HCEC 1CT (cell line): ENCODE measurements at places on chromosomes 2 and 18.
A peak's percentile ranks its signal among the peaks of the same experiment; 100 is the strongest.

- DNase-seq, result no peak
Observed at GRCh38 chr2:131349021-131349420, 14.9 kb downstream of the RAB6D start.

DNA sequence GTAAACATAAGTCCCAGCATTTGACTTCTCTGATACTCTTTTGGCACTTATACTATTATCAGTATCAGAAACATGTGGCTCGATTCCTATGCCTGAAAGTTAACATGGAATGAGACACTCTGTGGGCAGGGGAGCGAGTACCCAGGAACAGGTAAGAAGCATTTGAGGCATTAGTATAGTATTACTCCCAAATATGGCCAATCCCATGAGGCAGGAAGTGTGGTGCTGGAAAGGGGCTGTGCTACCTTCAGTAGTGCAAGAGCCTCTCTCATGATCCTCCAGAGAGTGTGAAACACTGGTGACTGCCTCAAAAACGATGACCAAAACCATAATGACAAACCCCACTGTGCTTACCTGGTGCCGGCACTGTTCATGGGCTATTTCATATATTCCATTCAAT lies 415.1 kb downstream of the SOX11 start:
- no peak for DNase-seq

- DNase-seq, result no peak
Observed at GRCh38 chr18:70250781-70251180, 38.1 kb upstream of the SOCS6 start.

DNA sequence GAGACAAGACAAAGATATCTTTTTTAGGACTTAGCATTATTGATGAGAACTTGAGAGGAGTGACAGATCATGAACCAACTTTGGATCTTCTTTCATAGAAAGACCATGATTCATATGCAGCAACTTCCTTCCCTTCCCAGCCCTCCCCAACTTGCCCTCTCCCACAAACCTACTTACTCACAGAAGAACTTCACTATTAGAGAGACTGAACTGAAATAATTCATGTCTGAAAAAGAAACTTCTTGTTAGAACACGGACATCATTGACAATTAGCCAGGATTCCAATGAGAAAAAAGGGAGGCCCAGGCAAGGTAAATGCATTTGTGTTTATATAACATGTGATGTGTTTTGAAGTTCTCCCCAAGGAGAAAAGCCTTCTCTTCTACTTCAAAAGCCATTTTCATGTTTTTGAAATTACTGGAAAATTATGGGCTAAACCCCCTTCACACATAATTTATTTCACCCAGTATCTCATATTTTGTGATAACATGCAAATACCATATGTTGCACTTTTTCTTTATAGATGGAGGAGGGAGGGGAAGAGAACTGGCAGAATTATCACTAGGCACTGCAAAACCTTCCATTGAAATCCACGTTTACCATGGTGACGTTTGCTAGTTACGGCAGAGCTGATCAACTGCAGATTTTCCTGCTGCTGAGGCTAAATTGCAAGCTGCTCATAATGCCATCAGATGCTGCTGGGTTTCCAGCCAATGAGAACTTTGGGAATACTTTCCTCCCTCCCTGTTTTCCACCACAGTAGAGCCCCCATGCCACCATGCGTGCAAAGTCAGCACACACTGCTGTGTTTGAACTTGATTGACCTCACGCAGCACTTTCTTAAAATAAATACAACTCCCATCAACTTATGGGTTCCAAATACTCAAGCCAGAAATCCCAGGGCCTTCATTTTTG lies 294.7 kb downstream of the MEIS1 start:
- peak; percentile 22 for DNase-seq

GRCh38 chr2:129765678-129766351 lies 213.7 kb upstream of the RAB6C start:
- no peak for DNase-seq

GRCh38 chr2:232230560-232230959 lies 148.0 kb upstream of the ALPP start:
- no peak for DNase-seq

GRCh38 chr18:47953471-47953931 lies 23.0 kb upstream of the SMAD2 start:
- peak; percentile 17 for DNase-seq
